ENCODE measurements at places on chromosomes 2 and 18.

DNA sequence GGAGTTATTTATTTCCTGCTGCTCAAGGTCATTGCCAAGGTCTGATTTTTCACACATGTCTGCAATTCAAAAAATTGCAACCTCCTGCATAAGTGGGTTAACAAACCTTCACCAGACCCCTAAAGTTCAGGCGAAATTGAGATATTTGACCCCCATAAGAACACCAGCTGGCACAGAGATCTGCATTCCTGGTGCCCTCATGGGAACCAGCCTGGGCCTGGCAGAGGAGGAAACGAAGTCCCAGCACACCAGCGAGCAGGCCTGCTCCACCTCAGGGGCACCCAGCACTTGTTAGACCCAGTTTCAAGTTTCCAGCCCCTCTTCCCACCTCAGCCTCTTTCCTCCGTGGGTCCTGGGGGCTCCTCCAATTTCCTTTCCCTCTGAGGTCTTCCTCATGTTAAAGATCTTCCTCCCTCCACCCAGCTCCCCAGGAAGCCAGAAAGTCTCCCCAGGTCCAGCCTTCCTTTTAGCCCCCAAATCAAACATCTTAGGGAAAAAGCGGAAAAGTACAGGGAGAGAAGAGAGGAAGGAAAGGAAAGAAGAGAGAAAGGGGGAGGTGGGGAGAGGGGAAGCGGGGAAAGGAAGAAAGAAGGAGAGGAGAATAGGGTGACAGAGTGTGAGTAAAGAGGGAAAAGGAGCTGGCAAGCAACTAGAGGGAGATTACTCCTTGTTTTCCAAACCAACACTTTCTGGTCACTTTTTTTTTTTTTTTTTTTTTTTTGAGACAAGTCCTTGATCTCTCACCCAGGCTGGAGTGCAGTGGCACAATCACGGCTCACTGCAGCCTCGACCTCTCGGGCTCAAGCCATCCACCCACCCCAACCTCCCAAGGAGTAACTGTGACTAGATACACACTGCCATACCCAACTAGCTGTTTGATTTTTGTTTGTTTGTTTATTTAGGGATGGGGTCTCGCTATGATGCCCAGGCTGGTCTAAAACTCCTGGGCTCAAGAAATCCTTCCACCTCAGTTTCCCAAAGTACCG is 3.9 kb upstream of the C2orf72 start:
- DNase-seq = no peak

GRCh38 chr18:42514512-42514911 is 559.5 kb downstream of the PIK3C3 start:
- no peak for DNase-seq

DNA sequence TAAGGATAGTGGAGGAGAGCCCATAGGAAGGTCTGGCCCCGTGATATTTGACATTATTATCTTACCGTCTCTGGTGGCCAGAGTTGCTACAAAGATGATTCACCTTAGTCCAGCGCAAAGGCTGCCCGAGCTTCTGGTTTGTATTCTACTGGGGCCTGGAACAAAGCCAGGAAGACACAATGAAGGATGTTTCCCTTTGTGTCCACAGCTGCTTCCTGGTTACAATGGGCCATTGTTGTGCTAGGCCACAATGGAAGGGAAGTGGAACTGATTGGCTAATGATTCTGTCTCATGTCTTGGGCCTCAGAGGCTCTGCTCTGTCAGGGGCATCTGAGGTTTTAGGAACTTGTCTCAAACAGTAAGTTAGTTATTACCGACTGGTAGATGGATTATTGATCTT is 132.2 kb downstream of the TDRD15 start:
- DNase-seq = no peak

DNA sequence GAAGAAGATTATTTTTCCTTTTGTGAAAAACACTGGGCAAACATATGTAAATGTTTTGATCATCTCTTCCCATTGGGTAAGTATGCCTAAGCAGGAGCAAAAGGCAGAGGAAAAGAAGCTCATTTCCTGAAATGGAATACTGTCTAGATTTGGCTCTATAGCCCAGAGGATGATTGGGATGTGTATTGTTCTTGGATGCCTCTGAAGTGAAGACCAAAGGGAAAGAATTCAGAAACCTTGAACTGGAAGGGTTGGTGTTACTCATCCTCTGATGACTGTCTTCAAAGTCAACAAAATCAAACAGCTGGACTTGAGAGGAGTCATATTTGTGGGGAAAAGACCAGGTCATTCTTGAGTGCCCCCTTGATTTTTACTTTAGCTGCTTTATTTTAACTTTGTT is 112.6 kb upstream of the NT5C1B start:
- no peak for DNase-seq

- peak; percentile 10 for DNase-seq
Measured at GRCh38 chr2:9336241-9336575, 87.1 kb downstream of the ITGB1BP1 start.

All from activated CD4-positive, alpha-beta T cell treated with anti-CD3 and anti-CD28 coated beads, Interleukin-2, amount 50 U/mL, for 48 hours (primary cell).